ENCODE measurements at places on chromosomes 4 and X. TPM values are rescaled to one million over a fixed set of nuclear protein-coding genes. Genes with fewer than 3 reads are reported as not detected.

PPEF1 gene
- total RNA-seq: 0.97 TPM

ARX gene
- total RNA-seq: not detected

GRSF1 gene
- total RNA-seq: 107 TPM

SPP1 gene
- not detected for total RNA-seq

MAGEA11 gene
- not detected for total RNA-seq

EDNRA gene
- 0.69 TPM for total RNA-seq

WNK3 gene
- total RNA-seq: 1.3 TPM

MAGEB1 gene
- total RNA-seq: not detected

PABPC1L2B gene
- not detected for total RNA-seq

TMEM255A gene
- not detected for total RNA-seq
